ENCODE measurements at places on chromosomes 2 and 18. TPM values are rescaled to one million over a fixed set of nuclear protein-coding genes. Genes with fewer than 3 reads are reported as not detected.

- no peak for DNase-seq
- no peak overlapping the region for H3K27ac ChIP-seq
- no peak overlapping the region for H3K4me3 ChIP-seq
These were observed 125.4 kb downstream of the VWA3B start for GRCh38 chr2:98212092-98213000.

The SLC35F6 gene
- 34.2 TPM for total RNA-seq

The ACTG2 gene
- total RNA-seq: 3.7 TPM

GRCh38 chr2:28951910-28952835 is 28.9 kb upstream of the TOGARAM2 start:
- H3K27ac ChIP-seq: peak overlapping the region; percentile 30
- no peaks in the 10 kb centered on the region for H3K4me1 ChIP-seq
- DNase-seq: no peak
- H3K27me3 ChIP-seq: no peaks in the 10 kb centered on the region

The IL1F10 gene
- not detected for total RNA-seq

GRCh38 chr2:190340369-190340768 is 3.0 kb upstream of the INPP1 start:
- H3K27me3 ChIP-seq: no peaks in the 10 kb centered on the region
- H3K4me1 ChIP-seq: peaks cover 21% of the 10 kb centered on the region
- no peak overlapping the region for H3K27ac ChIP-seq
- H3K36me3 ChIP-seq: no peaks in the 10 kb centered on the region
- DNase-seq: no peak

DNA sequence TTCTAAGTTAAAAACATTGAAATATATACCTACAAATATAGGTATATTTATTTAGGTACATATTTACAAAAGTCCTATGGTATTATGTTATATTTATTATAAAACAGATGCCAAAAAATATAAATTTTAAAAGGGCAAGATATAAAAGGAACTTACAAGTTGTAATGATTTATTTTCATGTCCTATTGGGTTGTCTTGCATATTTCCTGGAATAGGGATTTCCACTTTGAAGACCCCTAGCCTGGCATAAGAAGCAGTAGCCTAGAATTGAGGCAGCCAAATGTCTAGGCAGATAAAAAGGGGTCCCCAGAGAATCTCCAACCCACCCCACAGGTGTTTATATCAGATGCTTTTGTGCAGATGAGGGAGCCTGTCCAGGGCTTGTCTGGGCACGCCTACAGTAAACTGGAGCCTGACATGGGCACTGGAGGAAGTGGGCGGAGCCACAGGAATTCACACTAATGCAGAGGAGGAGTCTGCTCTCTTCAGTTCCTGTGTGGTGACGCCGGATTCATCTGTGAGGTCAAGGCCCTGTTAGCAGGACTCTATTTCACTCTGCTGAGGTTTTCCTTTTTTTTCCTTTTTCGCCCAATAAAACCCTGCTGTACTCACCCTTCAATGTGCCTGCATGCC is 1088.9 kb upstream of the PIK3C3 start:
- no peak overlapping the region for H3K27ac ChIP-seq
- H3K4me1 ChIP-seq: no peaks in the 10 kb centered on the region
- no peak for DNase-seq
- H3K27me3 ChIP-seq: no peaks in the 10 kb centered on the region
- H3K36me3 ChIP-seq: no peaks in the 10 kb centered on the region
- H3K4me3 ChIP-seq: no peak overlapping the region

DNA sequence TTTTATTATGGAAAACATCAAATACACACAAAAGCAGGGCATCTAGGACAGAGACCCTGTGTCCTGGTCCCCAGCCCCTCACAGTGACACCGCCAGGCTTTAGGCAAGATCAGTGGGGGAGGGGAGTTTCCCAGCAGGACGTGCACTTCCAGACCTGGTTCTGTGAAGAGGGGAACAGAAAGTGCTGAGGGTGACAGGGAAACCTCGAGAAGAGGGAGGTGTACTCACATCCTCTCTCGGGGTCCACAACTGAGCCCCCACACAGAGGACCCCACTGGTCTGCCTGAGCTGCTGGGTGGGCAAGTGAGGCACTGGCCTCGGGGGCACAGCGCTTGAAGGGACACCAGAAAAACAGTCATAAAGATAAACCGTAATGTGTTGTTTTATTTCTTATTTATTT is 4.4 kb upstream of the GPR35 start:
- no peak overlapping the region for H3K27ac ChIP-seq
- no peak overlapping the region for H3K4me3 ChIP-seq
- DNase-seq: no peak
- no peaks in the 10 kb centered on the region for H3K27me3 ChIP-seq
- no peaks in the 10 kb centered on the region for H3K4me1 ChIP-seq

The DYNC2LI1 gene
- total RNA-seq: 10.9 TPM
